Fibroblast of the aortic adventitia (primary cell): ENCODE measurements at places on chromosomes 6 and 20. TPM values are rescaled to one million over a fixed set of nuclear protein-coding genes. Genes with fewer than 3 reads are reported as not detected.

DNA sequence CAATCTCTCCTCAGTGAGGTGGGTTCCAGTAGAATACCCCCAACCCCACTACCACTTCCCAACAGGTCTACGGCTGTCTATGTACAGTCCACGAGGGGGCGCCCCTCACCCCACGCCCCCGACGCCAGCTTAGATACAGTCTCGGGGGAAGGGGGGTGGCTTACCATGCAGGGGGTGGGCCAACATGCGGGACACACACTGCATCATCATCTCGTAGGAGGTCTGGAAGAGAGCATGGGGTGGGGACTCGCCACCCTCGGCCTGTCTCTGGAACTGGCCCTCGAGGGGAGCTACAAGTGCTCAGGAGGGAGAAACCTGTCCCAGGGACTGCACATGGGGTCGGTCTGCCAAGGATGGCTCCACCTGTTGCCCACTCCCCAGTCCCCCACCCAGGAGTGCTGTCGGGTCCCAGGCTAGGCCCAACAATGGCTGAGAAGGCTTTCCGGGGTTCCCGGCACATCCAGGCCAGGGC lies 8.5 kb downstream of the MTCH1 start:
- DNase-seq: no peak

DNA sequence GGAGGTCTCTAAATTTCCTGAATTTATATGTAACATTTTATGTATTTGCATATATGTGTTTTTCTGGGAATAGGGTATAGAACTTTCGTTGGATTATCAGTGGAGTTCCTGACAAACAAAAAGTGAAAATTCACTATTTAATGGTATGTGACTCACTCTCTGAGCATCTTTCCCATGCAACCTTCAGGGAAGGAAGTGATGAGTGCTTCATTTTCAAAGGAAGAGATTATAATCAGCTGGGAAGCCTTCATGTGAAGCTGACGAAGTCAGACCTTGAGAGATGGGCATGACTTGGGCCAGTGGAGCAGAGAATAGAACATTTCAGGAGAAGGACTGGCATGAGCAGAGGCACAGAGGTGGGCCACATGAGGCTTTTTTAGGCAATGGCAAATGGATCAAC lies 72.7 kb downstream of the FAXC start:
- no peak for DNase-seq

- DNase-seq: no peak
Measured at GRCh38 chr6:13700232-13700631, 11.4 kb downstream of the RANBP9 start.

- peak; percentile 30 for DNase-seq
Measured at GRCh38 chr6:1995636-1996035, 249.8 kb downstream of the GMDS start.

DNA sequence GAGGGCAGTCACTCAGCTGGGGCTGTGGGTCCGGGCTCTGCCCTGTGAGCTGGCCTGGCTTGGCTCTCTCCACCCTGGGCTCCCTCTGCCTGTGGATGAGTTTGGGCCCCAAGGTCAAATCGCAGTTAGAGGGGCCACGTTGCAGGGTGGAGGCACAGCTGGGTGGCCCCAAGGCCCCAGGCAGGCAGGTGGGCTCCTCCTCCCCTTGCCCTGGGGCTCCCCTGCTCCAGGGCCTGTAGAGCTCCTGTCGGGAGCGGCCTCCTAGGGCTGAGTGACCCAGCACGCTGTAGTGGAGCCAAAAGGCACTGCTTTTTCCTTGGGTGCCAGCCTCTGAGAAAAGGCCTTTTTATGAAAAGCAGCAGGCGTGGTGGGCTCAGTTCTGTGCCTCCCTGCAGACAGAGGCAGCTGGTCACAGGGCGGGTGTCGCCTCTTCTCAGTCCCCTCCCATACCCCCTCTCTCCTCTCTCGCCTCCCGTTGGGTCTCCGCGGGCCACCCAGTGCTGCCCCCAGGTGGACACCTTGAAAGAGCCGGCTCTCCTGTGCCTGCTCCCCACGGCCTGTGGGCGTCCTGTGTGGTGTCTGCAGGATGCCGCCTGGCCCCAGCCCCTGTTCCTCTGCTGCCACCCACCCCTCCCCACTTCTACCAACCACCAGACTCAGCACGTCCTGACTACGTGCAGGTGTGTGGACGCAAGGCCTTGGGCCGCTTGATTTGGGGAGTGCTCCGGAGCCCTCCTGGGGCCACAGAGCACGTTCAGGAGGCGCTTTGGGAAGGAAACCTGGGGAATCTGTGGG lies 13.2 kb downstream of the SS18L1 start:
- DNase-seq: peak; percentile 39

Gene EDN1
- 2.3 and 7.4 TPM in 2 replicates for total RNA-seq

Gene PPP1R16B
- 0.09 and 0.33 TPM in 2 replicates for total RNA-seq
